ENCODE measurements at places on chromosomes 12 and 14. TPM values are rescaled to one million over a fixed set of nuclear protein-coding genes. Genes with fewer than 3 reads are reported as not detected.

Gene CD69
- total RNA-seq: 2.4 TPM

- H3K36me3 ChIP-seq: no peaks in the 10 kb centered on the region
- no peaks in the 10 kb centered on the region for H3K4me1 ChIP-seq
- DNase-seq: no peak
- no peaks in the 10 kb centered on the region for H3K27me3 ChIP-seq
These were observed 18.7 kb downstream of the RERGL start for GRCh38 chr12:18071336-18071735.

DNA sequence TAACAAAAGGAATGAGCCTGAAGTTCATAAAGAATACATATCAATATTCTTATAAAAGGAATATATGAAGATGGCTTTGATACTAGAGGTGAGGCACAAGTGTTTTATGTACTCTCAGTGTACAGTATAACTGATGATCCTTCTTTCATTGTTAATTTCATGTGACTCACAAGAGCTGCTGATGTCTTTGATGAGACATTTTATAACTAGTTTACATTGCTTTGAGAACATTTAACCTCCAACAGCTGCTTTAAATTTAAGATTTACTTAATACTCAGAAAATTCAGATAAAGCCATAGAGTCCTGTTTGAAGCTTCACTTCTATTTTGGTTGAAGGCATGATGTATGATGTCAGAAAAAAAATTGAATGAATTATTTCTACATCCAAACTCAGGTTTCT lies 59.8 kb downstream of the WASHC4 start:
- no peak for DNase-seq
- H3K4me3 ChIP-seq: no peak overlapping the region
- no peaks in the 10 kb centered on the region for H3K36me3 ChIP-seq
- H3K27ac ChIP-seq: no peak overlapping the region
- no peaks in the 10 kb centered on the region for H3K27me3 ChIP-seq

Gene NTN4
- 86.8 TPM for total RNA-seq

GRCh38 chr12:74732826-74733225 lies 195.2 kb downstream of the ATXN7L3B start:
- no peak for DNase-seq
- no peaks in the 10 kb centered on the region for H3K36me3 ChIP-seq
- H3K27ac ChIP-seq: no peak overlapping the region
- H3K4me1 ChIP-seq: no peaks in the 10 kb centered on the region

Gene KRT71
- total RNA-seq: not detected

GRCh38 chr12:108526482-108527165 lies 11.5 kb downstream of the FICD start:
- H3K27ac ChIP-seq: no peak overlapping the region
- no peaks in the 10 kb centered on the region for H3K36me3 ChIP-seq
- no peak overlapping the region for H3K4me3 ChIP-seq

DNA sequence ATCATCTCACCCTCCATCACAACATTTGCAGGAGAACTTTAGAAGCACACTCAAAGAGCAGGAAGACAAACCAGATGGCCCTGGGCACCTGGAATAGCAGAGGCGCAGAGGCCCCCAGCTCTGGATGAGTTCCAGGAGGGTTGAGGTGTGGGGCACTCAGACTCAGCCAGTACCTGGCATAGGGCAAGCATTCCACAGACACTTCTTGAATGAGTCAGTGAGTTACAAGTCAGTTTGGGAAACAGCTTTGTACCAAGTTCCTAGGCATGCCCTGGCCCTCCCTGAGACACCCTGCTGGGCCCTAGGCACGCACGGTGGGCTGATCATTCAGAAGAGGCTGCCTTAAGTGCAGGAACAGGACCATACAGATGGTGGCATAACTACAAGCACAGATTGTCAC lies 54.3 kb downstream of the MAP3K9 start:
- H3K36me3 ChIP-seq: no peaks in the 10 kb centered on the region
- H3K4me1 ChIP-seq: no peaks in the 10 kb centered on the region
- no peak overlapping the region for H3K4me3 ChIP-seq
- no peak overlapping the region for H3K27ac ChIP-seq

DNA sequence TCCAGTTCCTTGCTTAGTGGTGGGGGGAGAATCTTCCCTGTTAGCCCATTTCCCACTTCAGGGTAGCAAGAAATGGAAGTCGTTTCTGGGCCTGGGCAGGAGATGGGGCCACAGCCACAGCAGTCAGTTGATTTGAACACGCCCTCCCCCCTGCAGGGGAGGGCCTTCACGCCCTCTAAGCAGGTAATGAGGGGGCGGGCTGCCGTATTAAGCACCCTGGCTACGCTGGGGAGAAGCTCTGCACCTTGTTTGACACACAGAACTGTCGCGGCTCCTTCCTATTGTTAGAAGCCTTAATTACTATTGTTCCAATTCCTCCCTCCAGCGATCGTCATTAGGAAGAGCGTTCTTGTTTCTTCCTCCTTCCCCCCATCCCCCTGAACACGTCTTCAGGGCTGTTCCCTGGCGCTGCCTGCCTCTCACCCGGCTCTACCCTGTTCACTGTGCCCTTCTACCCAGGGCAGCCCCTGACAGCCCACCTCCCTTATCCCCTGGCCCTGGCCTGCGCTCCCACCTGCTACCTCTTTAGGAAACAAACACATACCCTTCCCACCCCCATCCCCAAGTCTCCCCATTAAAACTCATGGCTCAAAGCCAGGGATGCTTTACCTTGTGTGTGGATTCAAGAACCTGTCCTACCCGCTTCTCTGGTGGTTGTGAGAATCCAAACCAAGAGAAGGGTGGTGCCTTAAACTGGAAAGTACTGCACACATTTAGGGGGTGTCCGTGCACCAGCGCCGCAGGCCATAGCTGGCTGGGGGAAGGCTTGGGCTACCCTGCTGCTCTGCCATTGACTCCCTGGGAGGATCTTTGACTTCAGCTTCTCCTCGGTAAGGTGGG lies 137.6 kb downstream of the TSPAN9 start:
- no peak overlapping the region for H3K27ac ChIP-seq
- DNase-seq: no peak
- no peaks in the 10 kb centered on the region for H3K27me3 ChIP-seq
- no peaks in the 10 kb centered on the region for H3K36me3 ChIP-seq

GRCh38 chr14:85519661-85520305 lies 10.2 kb upstream of the FLRT2 start:
- H3K4me3 ChIP-seq: no peak overlapping the region
- no peaks in the 10 kb centered on the region for H3K36me3 ChIP-seq
- H3K4me1 ChIP-seq: no peaks in the 10 kb centered on the region
- H3K27ac ChIP-seq: no peak overlapping the region

Gene PYGL
- total RNA-seq: 62.4 TPM

GRCh38 chr12:15728118-15728598 lies 61.0 kb downstream of the EPS8 start:
- H3K4me1 ChIP-seq: peaks cover 18% of the 10 kb centered on the region
- peak overlapping the region; percentile 28 for H3K27ac ChIP-seq
- no peaks in the 10 kb centered on the region for H3K27me3 ChIP-seq
- no peaks in the 10 kb centered on the region for H3K36me3 ChIP-seq
- DNase-seq: no peak
- no peak overlapping the region for H3K4me3 ChIP-seq

Gene ACSM4
- total RNA-seq: not detected

DNA sequence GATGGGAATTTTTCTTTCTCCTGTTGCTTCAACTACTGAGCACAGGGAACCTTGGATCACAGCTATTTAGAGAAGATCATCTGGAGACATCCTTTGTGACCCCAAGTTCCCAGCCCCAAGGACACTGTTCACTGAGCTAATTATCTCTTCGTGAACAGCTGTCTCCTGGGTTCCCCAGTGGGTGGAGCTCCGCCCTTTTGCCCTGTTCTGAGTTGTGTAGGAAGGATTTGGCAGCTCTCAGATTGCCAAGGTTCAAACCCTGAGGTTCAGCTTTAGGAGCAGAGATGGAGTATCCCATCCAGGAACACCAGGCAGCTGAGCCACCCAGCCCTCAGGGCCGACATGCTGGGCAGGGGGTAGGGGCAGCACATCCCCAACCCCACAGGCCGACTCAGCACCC lies 32.0 kb downstream of the NGB start:
- no peaks in the 10 kb centered on the region for H3K4me1 ChIP-seq
- DNase-seq: no peak
- H3K4me3 ChIP-seq: no peak overlapping the region
- no peaks in the 10 kb centered on the region for H3K36me3 ChIP-seq

DNA sequence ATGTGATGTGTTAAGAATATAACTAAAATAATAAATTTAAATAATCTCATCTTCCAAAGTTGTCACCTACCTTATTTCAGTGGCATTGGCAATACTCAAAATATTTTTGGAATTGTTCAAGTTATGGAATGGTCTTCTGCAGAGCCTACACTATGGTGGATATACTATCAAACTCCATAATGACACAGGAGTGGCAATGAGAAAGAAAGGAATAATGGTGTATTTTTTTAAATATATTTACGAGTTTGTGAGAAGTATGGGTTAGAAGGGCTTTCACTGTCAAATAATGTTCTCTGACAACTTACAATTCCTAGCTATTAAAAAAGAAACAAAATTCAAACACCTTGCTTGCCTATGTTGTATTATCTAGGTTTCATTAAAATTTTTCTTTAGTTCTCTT lies 38.1 kb downstream of the HEATR5A start:
- DNase-seq: no peak
- no peak overlapping the region for H3K27ac ChIP-seq
- H3K4me1 ChIP-seq: no peaks in the 10 kb centered on the region
- no peaks in the 10 kb centered on the region for H3K27me3 ChIP-seq
- no peak overlapping the region for H3K4me3 ChIP-seq

- H3K4me1 ChIP-seq: no peaks in the 10 kb centered on the region
- no peaks in the 10 kb centered on the region for H3K27me3 ChIP-seq
- no peak overlapping the region for H3K4me3 ChIP-seq
- no peak overlapping the region for H3K27ac ChIP-seq
These were observed 23.1 kb downstream of the EEA1 start for GRCh38 chr12:92905811-92906554.

GRCh38 chr14:68518761-68519670 lies 273.9 kb downstream of the ZFP36L1 start:
- H3K27me3 ChIP-seq: no peaks in the 10 kb centered on the region
- peak; percentile 53 for DNase-seq
- H3K4me3 ChIP-seq: no peak overlapping the region
- H3K36me3 ChIP-seq: no peaks in the 10 kb centered on the region
- H3K4me1 ChIP-seq: peaks cover 27% of the 10 kb centered on the region
- H3K27ac ChIP-seq: peak overlapping the region; percentile 92

- H3K27me3 ChIP-seq: no peaks in the 10 kb centered on the region
- H3K27ac ChIP-seq: no peak overlapping the region
- no peaks in the 10 kb centered on the region for H3K36me3 ChIP-seq
- DNase-seq: no peak
- H3K4me3 ChIP-seq: no peak overlapping the region
These were observed 196.6 kb downstream of the SLC25A21 start for GRCh38 chr14:36975834-36976233.

- no peak overlapping the region for H3K4me3 ChIP-seq
- no peaks in the 10 kb centered on the region for H3K27me3 ChIP-seq
- H3K36me3 ChIP-seq: no peaks in the 10 kb centered on the region
- H3K27ac ChIP-seq: no peak overlapping the region
- no peak for DNase-seq
These were observed 86.8 kb upstream of the HIF1A start for GRCh38 chr14:61608245-61609165.

Gene LBHD2
- total RNA-seq: not detected

DNA sequence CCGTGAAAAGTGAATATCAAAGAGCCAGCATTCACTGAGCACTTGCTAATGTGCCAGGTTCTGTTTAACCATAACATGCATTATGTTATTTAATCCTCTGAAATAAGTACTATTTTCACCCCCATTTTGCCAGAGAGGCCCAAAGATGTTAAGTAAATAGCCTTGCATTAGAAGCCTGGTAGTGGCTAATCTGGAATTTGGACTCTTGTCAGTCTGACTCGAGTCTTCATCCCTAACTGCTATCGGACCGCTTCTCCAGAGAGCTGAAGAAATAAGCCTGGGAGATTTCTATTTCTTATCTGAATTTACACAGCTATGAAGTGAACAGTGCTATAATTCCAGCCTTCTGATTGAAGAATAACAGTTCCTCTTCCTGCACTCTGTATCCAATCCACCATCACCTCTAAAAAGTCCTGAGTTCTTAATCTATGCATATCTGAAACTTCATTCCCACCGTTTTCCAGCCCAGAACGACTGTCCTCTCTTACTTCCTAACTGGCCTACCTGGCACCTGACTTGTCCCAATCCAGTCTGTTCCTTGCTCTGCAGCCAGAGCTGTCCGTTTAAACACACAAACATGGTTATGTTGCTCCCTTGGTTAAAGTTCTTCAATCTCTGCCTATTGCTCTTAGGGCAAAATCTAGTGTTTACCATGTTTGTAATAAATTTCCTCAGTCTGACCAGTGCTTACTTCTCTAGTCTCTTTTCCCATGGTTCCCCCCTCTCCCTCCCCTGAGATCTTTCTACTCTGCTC lies 2.3 kb downstream of the POLR3B start:
- no peaks in the 10 kb centered on the region for H3K36me3 ChIP-seq
- no peaks in the 10 kb centered on the region for H3K4me1 ChIP-seq
- no peak for DNase-seq
- no peak overlapping the region for H3K4me3 ChIP-seq
- no peaks in the 10 kb centered on the region for H3K27me3 ChIP-seq

DNA sequence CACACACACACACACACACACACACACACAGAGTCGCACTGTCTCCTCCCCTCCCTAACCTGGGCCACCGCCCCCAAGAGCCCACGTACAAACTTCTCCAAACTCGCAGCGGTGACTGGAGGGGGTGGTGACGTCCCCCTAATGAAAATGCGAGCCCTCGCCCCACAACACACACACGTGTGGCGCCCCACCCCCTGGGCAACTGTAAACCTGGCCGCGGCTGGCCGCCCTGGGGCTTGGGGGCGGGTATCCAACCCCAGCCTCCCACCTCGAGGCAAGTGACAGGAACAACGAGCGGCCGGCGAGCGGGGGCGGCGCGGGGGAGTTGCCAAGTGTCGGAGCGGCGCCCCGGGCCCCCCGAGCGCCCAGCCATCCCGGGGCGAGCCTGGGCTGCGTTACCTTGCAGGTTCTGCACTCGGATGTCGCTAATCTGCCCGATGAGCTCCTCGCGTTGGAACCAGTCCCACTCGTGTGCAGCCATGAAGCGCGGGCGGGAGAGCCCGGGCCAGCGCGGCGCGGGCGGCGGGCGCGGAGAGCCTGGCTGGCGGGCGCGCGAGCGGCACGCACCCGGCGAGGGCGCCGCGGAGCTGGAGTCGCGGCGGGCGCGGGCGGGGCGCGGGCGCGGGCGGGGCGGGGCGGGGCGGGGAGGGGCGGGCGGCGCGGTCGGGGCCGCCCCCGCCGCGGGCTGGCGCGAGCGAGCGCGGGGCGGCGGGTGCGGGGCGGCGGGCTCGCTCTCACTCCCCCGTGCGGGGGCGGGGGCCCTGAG lies at the start of gene CLMN:
TSS of gene CLMN (minus strand) at position 597 of the 766 bp plus-strand sequence. CDS start at position 481, 116 bp downstream.
- no peaks in the 10 kb centered on the region for H3K27me3 ChIP-seq
- no peaks in the 10 kb centered on the region for H3K4me1 ChIP-seq
- no peaks in the 10 kb centered on the region for H3K36me3 ChIP-seq
- peak within 1 kb of the TSS; percentile 81 for H3K27ac ChIP-seq
- peak within 1 kb of the TSS; percentile 34 for H3K4me3 ChIP-seq

GRCh38 chr14:52146504-52146903 lies 77.6 kb upstream of the NID2 start:
- H3K27me3 ChIP-seq: no peaks in the 10 kb centered on the region
- no peak overlapping the region for H3K4me3 ChIP-seq
- no peak for DNase-seq
